ENCODE measurements at places on chromosomes 2 and 18.

DNA sequence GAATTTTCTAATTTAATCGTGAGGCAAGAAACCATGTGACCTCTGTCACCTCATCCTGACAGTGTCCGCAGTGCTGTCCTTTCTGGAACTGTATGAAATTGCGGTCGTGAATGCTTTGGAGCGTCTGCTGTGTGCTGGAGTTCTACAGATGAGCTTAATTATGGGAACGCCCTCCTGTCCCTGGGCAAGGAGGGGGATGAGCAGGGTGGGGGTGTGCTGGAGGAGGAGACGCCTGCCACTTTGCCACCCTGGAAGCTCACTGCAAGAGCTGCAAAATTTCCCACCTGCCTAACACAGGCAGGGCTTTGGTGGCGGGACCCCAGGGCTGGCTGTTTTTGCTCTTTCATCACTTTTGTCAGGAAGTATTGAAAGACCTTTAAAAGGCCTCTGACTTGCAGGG is 6.5 kb downstream of the LPIN1 start:
- no peak overlapping the region for H3K27ac ChIP-seq
- H3K36me3 ChIP-seq, result no peaks in the 10 kb centered on the region
- H3K4me1 ChIP-seq, result peaks cover 23% of the 10 kb centered on the region
- H3K27me3 ChIP-seq, result peaks cover 18% of the 10 kb centered on the region
- H3K4me3 ChIP-seq, result no peak overlapping the region

DNA sequence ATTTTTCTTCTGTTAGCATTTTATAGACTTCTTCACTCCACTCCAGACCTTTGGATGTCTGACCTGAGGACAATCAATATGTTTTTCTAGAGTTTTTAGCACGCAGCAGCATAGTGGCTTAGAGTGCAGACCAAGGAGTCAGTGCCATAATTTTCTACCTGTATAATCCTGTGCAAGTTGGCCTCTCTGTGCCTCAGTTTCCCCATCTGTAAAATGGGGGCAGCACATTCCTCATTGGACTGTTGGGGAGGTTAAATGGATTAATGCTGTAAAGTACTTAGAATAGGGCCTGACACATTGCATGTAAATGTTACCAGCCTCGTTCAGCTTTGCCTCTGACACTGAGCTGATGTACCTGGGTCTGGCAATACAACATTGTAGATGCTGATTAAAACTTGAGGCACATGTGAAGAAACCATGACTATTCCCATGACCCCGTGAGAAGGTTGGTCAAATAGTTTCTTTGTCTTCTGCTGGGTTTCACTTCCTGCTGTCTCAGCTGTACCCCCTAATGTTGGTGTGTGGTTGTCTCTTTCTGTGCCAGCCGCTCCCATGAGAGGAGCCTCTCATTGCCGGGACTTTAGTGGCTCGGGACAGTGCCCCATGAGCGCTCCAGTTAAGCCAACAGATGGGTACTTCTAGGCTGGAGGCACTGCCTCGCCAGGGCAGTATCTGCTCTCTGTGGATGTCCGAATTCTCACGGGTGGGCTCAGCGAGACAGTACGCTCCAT is 125.3 kb downstream of the SH3RF3 start:
- no peaks in the 10 kb centered on the region for H3K4me1 ChIP-seq
- no peak for DNase-seq
- no peak overlapping the region for H3K4me3 ChIP-seq

DNA sequence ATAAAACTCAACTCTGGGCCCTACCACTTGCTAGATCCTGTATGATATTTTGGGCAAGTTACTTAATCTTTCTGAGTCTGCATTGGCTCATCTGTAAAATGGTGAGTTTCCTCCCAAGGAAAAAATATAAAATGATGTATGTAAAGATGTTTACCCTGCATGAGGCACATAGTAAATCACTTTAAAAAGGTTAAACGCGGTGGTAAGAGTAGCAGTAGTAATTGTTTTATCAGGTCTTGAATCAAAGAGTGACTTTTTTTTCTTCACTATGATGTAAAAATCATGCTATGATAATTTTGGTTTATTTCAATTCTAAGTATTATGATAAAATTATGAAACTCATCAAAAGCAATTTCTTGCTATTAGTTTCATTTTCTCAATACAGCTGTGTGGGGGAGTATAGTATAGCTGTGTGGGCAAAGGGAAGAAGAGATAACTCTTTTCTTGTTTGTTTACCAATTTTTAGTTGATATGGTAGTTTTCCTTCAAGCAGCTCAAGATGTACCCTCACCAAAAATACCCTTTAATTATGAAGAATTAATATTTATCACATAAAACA is 10.7 kb downstream of the ARHGAP15 start:
- no peak overlapping the region for H3K27ac ChIP-seq
- no peaks in the 10 kb centered on the region for H3K4me1 ChIP-seq
- H3K4me3 ChIP-seq, result no peak overlapping the region
- H3K27me3 ChIP-seq, result peaks cover 4% of the 10 kb centered on the region

GRCh38 chr2:190767821-190768220 is 112.8 kb upstream of the GLS start:
- no peak overlapping the region for H3K4me3 ChIP-seq
- no peaks in the 10 kb centered on the region for H3K36me3 ChIP-seq
- H3K4me1 ChIP-seq, result peaks cover 23% of the 10 kb centered on the region
- no peak for DNase-seq
- H3K27ac ChIP-seq, result no peak overlapping the region

DNA sequence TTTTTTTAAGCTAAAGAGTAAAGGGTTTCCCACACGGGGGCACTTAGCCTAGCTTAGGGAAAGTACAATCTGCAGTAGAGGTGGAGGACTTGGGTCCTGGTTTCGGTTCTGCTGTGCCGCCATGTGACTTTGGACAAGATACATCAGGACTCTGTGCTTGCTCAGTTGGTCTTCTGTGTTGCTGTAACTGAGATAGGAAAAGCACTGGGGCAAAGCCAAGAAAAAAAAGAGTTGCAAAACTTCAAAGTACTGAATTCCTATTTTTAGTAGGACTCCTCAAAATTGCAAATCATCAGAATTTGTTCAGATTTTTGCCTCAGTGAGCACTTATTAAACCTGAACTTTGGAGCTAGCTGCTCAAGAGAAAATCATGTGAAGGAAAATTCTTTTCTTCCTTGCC is 96.3 kb upstream of the STON1 start:
- no peaks in the 10 kb centered on the region for H3K27me3 ChIP-seq
- H3K4me3 ChIP-seq, result no peak overlapping the region
- no peak for DNase-seq
- H3K36me3 ChIP-seq, result no peaks in the 10 kb centered on the region
- peaks cover 3% of the 10 kb centered on the region for H3K4me1 ChIP-seq

- no peak for DNase-seq
- H3K27me3 ChIP-seq, result no peaks in the 10 kb centered on the region
- H3K4me1 ChIP-seq, result no peaks in the 10 kb centered on the region
- H3K36me3 ChIP-seq, result no peaks in the 10 kb centered on the region
- no peak overlapping the region for H3K4me3 ChIP-seq
These were observed 323.7 kb downstream of the ARHGAP15 start for GRCh38 chr2:143452817-143453451.

DNA sequence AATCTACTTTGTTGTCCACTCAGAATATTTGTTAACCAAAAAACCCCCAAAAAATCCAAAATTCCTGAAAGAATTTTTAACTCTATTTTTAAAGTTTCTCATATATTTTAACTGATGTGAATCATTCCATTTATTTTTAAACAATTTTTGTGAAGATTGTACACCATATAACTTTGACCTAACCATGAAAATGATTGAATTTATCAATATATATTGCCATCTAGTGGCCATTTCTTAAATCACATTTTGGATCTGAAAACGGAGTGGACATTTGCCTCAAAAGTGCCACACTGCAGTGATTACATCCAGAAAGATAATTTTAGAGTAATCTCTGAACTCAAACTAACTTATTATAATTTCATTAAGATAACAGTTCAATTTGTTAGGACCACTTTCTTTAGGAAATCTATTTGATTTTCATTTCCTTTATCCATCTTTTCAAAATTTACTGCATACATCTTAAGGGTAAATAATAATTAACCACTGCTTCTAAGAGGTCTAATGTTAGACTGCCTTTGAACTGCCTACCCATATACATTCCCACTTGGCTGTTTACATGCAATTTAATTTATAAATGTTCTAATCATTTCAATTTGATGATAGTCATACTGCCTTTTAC is 71.1 kb downstream of the DSC3 start:
- no peak for DNase-seq
- no peak overlapping the region for H3K4me3 ChIP-seq
- no peaks in the 10 kb centered on the region for H3K36me3 ChIP-seq
- no peak overlapping the region for H3K27ac ChIP-seq
- H3K27me3 ChIP-seq, result no peaks in the 10 kb centered on the region
- H3K4me1 ChIP-seq, result peaks cover 2% of the 10 kb centered on the region

- peaks cover 8% of the 10 kb centered on the region for H3K36me3 ChIP-seq
- H3K4me1 ChIP-seq, result no peaks in the 10 kb centered on the region
- no peak overlapping the region for H3K4me3 ChIP-seq
- no peaks in the 10 kb centered on the region for H3K27me3 ChIP-seq
- no peak overlapping the region for H3K27ac ChIP-seq
- no peak for DNase-seq
These were observed 200.7 kb upstream of the SMAD7 start for GRCh38 chr18:49151482-49151881.

DNA sequence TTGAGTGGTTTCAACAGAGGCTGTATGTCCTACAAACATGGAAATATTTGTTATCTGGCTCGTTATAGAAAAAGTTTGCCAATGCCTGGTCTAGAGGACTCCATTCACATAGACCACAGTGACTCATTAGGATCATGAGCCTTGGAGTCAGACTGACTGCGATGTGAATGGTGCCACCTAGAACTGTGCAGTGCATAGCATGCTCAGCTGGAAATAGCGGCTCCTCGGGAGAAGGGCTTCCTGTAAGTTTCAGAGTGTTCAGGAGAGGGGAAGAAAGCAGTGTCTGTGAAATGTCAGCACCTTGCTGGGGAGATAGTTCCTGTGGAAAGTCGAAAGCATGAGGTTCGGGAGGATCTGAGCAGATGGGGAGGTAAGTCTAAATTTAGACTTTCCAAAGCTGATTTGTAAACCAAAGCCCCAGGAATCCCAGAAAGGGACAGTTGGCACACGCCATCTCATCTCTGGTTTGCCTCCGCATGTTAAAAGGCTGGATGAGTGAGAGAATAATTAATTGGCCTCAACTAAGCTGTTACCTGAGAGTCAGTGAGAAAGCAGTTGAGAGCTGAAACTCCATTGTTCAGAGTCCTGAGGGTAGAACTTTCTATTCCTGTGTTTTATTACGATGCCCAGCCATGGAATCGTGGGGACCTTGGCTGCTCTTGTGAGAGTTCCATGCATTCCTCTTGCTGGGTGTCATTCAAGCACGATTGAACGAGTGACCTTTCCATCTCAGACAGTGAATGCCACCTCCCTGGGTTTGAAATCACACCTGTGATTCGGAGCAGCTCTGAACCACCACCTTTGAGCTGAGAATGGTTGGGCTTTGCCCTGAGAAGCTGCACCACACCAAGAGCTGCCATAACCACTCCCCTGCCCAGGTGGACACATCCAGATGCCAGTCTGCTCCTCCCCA is 99.5 kb downstream of the MAPK4 start:
- H3K4me3 ChIP-seq, result no peak overlapping the region
- H3K36me3 ChIP-seq, result peaks cover 3% of the 10 kb centered on the region

DNA sequence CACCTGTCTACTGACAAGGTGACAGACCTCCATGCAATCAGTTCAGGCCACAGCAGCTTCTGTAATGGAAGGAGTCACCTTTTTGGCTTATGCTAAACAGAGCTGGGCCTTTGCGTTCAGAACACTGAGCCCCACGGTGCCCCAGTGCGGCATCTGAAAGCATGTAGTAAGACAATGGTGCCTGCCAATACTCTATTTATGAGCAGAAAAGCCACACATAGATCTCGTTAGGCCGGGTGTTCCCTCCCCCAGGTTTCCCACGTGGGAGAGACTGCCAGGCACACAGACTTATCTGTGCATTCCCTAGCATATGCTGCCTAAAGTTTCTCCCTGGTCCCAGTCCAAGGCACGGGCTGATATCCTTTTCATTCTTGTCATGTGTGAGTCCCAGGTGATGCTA is 150.9 kb downstream of the ACTR3 start:
- H3K4me1 ChIP-seq, result no peaks in the 10 kb centered on the region
- no peaks in the 10 kb centered on the region for H3K36me3 ChIP-seq
- DNase-seq, result no peak

GRCh38 chr2:183093857-183094657 is 15.5 kb downstream of the DUSP19 start:
- no peaks in the 10 kb centered on the region for H3K36me3 ChIP-seq
- no peak overlapping the region for H3K4me3 ChIP-seq
- H3K27me3 ChIP-seq, result no peaks in the 10 kb centered on the region
- no peak for DNase-seq

- no peak overlapping the region for H3K27ac ChIP-seq
- no peaks in the 10 kb centered on the region for H3K27me3 ChIP-seq
- no peak for DNase-seq
- no peaks in the 10 kb centered on the region for H3K36me3 ChIP-seq
- peaks cover 2% of the 10 kb centered on the region for H3K4me1 ChIP-seq
These were observed 101.3 kb upstream of the RPE start for GRCh38 chr2:209901172-209901571.

GRCh38 chr2:134640494-134640893 is 78.3 kb downstream of the TMEM163 start:
- H3K27me3 ChIP-seq, result peaks cover 9% of the 10 kb centered on the region
- no peaks in the 10 kb centered on the region for H3K36me3 ChIP-seq
- H3K4me1 ChIP-seq, result peaks cover 3% of the 10 kb centered on the region
- no peak overlapping the region for H3K27ac ChIP-seq
- H3K4me3 ChIP-seq, result no peak overlapping the region
- DNase-seq, result no peak

DNA sequence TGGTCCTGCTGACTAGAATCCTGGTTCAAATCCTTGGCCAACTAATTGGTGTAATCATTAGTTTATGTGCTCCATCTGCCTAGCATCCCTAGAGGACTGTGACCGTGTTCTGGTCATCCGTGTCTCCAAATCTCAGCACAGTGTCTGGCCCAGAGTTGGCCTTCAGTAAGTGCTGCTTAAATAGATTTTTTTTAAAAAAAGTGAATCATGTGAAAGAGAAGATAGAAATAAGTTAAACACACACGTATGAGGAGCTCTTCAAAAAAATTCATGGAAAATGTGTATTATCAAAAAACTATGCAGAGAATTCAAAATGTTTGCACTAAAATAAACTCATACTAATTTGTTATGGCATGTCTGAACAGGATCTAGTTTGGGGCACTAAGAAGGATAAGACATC is 129.3 kb upstream of the TLK1 start:
- peaks cover 3% of the 10 kb centered on the region for H3K4me1 ChIP-seq
- no peaks in the 10 kb centered on the region for H3K27me3 ChIP-seq
- H3K36me3 ChIP-seq, result no peaks in the 10 kb centered on the region
- H3K27ac ChIP-seq, result no peak overlapping the region
- no peak for DNase-seq
- no peak overlapping the region for H3K4me3 ChIP-seq

DNA sequence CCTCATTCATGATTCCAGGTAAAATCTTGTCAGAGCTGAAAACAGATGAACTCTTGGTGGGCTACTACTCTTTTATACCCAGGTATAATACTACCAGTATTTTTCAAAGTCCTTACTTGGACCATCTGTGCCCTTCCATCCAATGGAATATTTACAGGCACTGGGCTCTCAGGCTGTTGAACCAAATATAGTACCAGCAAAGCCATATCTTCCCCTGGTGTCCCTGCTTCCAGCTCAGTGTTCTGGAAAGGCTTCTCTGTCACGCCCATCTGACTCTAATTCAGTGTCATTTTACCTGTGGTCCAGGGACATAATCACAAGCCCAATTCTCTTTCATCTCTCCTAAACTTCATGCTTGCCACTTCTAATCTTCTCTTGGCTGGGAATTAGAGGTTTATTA is 119.2 kb upstream of the STK17B start:
- H3K27ac ChIP-seq, result no peak overlapping the region
- peaks cover 2% of the 10 kb centered on the region for H3K36me3 ChIP-seq
- H3K27me3 ChIP-seq, result no peaks in the 10 kb centered on the region
- H3K4me1 ChIP-seq, result peaks cover 5% of the 10 kb centered on the region
- no peak overlapping the region for H3K4me3 ChIP-seq
- DNase-seq, result no peak

GRCh38 chr2:234422981-234423431 is 73.9 kb downstream of the ARL4C start:
- H3K27me3 ChIP-seq, result no peaks in the 10 kb centered on the region
- no peaks in the 10 kb centered on the region for H3K36me3 ChIP-seq
- H3K27ac ChIP-seq, result peak overlapping the region; percentile 27
